ENCODE measurements at places on chromosomes 6 and 20. TPM values are rescaled to one million over a fixed set of nuclear protein-coding genes. Genes with fewer than 3 reads are reported as not detected.

DDX43 gene
- 0.92 TPM for polyA plus RNA-seq

TNNC2 gene
- 3.0 TPM for polyA plus RNA-seq

LINC00237 gene
- not detected for polyA plus RNA-seq

TRDN gene
- 2.4 TPM for polyA plus RNA-seq

BANF2 gene
- polyA plus RNA-seq = not detected

OXT gene
- polyA plus RNA-seq = not detected

TNXB gene
- 17.7 TPM for polyA plus RNA-seq

TRERF1 gene
- 2.1 TPM for polyA plus RNA-seq

APCDD1L gene
- 0.25 TPM for polyA plus RNA-seq

ELMO2 gene
- polyA plus RNA-seq = 22.6 TPM

HACE1 gene
- polyA plus RNA-seq = 7.1 TPM

CNR1 gene
- 0.46 TPM for polyA plus RNA-seq

TMEM151B gene
- 0.28 TPM for polyA plus RNA-seq

POPDC3 gene
- 19.7 TPM for polyA plus RNA-seq

UST gene
- 2.2 TPM for polyA plus RNA-seq

TFAP2C gene
- not detected for polyA plus RNA-seq

GSTA3 gene
- 2.3 TPM for polyA plus RNA-seq

DTNBP1 gene
- 21.8 TPM for polyA plus RNA-seq

LY6G6D gene
- polyA plus RNA-seq = not detected

GSTA1 gene
- 183 TPM for polyA plus RNA-seq

AIF1 gene
- 28.2 TPM for polyA plus RNA-seq

CABLES2 gene
- 2.0 TPM for polyA plus RNA-seq
